Neural crest cell (in vitro differentiated cells): ENCODE measurements at places on chromosomes 4 and X.

DNA sequence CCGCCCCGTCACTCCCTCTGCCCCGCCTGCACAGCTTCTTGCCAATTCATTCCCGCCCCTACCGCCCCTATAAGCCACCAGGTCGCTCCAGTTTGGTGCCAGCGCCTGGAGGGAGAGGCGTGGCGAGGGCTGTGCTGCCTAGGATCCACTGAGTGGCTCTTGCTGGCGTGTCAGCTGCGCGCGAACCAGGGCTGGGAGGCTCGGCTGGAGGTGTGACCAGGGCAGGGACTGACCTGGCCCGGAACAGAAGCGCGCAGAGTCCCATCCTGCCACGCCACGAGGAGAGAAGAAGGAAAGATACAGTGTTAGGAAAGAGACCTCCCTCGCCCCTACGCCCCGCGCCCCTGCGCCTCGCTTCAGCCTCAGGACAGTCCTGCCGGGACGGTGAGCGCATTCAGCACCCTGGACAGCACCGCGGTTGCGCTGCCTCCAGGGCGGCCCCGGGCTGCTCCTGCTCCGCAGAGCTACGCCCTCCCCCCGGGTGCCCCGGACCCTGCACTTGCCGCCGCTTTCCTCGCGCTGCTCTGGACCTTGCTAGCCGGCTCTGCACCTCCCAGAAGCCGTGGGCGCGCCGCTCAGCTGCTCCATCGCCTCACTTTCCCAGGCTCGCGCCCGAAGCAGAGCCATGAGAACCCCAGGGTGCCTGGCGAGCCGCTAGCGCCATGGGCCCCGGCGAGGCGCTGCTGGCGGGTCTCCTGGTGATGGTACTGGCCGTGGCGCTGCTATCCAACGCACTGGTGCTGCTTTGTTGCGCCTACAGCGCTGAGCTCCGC is at the start of gene GPR78:
Gene GPR78, plus strand, starts transcription at position 72 of the 773 bp plus-strand sequence. Its CDS starts 591 bp downstream, at position 663.
- peak; percentile 85 for DNase-seq

- DNase-seq: no peak
Observed at GRCh38 chr4:93751411-93751810, 77.1 kb upstream of the ATOH1 start.

DNA sequence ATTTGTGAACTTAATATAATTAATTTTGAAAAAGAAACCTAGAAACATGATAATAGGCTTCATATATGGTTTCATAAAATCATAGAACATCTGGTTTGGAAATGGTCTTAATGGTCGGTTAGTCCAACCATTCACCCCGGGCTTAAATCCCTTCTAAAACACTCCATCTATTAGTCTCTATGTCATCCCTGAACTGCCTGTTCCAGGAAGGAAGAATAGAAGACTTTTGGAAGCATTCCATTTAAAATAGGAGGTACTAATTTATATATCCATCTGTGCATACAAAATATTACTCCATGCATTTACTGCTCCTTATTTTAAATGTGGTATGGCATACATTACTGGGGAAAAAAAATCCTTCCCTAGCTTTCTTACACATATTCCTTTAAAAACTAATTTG is 262.2 kb upstream of the DDX53 start:
- no peak for DNase-seq

DNA sequence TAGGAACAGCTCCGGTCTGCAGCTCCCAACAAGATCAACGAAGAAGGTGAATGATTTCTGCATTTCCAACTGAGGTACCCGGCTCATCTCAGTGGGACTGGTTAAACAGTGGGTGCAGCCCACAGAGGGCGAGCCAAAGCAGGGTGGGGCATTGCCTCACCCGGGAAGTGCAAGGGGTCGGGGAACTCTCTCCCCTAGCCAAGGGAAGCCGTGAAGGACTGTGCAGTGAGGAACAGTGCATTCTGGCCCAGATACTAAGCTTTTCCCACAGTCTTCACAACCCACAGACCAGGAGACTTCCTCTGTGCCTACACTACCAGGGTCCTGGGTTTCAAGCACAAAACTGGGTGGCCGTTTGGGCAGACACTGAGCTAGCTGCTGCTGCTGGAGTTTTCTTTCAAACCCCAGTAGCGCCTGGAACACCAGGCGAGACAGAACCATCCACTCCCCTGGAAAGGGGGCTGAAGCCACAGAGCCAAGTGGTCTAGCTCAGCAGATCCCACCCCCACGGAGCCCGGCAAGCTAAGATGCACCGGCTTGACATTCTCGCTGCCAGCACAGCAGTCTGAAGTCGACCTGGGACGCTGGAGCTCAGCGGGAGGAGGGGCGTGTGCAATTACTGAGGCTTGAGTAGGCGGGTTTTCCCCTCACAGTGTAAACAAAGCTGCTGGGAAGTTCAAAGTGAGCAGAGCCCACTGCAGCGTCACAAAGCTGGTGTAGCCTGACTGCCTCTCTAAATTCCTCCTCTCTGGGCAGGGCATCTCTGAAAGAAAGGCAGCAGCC is 84.6 kb downstream of the THOC2 start:
- peak; percentile 5 for DNase-seq

- no peak for DNase-seq
Observed at GRCh38 chr4:47907089-47907646, 7.2 kb downstream of the NFXL1 start.

GRCh38 chr4:118367872-118368271 is 15.1 kb upstream of the PRSS12 start:
- DNase-seq: no peak

DNA sequence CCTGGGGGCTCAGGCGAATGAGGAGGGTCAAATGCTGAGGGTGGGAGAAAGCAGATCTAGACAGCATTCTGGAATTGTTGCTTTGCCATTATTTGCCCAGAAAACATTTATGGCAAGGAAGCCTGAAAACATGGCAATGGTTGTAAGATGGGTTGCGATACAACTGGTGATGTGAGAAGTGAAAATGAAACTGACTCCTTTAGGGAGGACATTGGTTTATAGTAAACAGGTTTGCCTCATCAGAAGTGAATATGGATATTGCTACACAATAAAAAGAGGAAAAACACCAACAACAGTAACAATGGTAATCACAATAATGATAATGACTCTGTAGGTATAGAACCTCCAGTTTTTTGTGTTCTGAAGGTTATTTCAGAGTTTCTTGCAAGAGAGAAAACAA is 107.0 kb upstream of the TBC1D9 start:
- DNase-seq: no peak

GRCh38 chr4:68367835-68368234 is 17.9 kb upstream of the YTHDC1 start:
- no peak for DNase-seq

DNA sequence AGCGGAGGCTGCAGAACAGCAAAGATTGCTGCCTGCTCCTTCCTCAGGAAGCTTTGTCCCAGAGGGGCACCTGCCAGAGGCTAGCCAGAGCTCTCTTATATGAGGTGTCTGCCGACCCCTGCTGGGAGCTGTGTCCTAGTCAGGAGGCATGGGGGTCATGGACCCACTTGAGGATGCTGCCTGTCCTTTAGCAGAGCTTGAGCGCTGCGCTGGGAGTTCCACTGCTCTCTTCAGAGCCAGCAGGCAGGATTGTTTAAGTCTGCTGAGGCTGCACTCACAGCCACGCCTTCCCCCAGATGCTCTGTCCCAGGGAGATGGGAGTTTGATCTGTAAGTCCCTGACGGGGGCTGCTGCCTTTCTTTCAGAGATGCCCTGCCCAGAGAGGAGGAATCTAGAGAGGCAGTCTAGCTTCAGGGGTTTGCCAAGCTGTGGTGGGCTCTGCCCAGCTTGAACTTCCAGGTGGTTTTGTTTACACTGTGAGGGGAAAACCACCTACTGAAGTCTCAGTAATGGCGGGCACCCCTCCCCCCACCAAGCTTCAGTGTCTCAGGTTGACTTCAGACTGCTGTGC is 10.9 kb downstream of the DCK start:
- no peak for DNase-seq

DNA sequence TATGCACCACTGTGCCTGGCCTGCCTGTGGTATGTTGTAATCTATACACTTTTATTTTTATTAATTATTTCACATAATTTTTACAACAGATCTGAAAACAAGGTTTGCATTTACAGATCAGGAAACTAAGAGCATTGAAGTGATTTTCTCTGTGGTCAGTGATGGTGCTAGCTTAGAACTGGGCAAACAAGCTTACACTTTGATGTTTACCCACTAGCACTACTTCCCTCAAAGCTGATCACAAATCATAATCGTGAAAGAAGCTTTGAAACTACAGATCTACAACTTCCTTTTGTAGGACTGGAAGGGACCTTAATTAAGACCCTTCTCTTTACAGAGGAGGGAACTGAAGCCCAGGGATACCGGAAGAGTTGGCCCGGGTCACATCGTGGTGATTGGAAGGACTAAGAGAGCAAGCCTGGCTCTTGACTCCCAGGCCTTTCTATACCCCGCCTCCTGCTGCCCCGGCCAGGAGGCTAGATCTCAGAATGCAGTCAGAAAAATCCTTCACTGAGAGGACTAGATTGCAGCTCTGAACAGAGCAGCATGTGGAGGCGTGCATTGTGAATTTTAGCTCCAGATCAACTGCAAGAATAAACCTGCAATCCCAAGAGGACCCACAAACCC is 93.7 kb upstream of the ZNF827 start:
- DNase-seq: no peak

DNA sequence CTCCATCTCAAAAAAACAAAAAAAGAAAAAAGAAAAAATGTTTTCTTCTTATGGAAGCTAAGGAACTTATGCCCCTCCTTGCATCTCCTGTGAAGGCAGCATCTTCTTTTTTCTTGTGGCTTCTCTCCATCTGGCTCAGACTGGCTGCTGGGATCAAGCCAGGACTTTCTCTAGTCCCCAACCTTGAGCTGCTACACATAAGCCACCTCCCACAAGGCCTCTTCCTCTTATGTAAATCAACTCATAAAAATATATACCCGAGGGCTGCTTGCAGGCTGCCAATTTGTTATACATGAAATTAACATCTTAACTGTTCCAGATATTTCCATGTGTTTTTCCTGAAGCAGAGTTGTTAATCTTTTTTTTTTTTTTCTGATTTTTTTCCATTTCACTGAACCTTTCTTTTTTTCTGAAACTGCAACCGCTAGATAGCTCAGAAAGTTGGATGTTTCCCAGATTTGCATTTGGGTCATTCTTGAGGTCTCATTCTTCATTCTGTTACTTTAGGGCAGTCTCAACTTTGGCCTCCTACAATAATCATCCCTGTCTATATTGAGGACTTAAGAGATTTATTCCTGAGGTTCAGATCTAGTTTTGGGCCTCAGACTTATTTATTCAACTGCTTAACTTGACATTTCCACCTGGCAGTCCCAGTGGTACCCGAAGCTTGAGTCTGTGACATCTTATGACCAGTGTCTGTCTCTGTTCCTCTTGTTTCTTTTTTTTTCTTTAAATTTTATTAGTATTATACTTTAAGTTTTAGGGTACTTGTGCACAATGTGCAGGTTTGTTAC is 10.3 kb downstream of the SNX25 start:
- DNase-seq: no peak

GRCh38 chr4:3605491-3605890 is 73.3 kb upstream of the LRPAP1 start:
- no peak for DNase-seq

DNA sequence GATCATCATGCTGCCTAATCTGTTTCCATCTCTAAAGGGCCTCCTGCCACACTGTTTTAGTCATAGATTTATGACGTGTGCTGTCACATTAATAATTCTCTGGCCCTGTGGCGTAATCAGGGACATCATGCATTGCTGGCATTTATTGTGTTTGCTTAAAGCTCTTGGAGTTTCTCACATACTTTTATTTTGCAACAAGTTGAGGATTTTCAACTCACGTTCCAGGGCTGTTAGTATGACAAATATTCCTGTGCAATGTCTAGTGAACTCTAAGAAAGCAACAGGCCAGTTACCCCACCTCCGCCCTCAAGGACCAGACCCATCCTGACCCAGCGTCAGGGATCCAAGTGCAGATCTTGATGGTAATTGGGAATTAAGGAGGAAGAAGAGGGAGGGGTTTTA is 7.8 kb upstream of the PIGA start:
- no peak for DNase-seq

GRCh38 chr4:142850478-142850877 is 4.4 kb upstream of the INPP4B start:
- DNase-seq: no peak

DNA sequence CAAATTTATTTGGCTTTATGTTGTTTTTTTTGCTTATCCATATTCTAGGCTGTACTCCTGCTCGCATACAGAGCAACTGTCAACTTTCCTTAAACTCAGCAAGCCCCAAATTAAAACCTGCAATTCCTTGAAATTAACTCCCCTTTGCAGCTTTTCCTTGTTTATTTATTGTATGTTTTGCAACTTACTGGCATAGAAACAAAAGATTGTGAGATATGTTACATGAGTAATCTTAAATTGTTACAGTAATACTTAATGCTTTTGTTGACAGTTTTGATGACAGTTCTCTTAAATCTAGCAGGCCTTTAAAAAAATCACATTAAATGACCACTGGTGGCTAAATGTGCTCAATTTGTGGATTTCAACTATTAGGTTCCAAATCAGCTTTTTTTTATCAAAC is 4.5 kb downstream of the DDX3X start:
- DNase-seq: no peak

- DNase-seq: no peak
Observed at GRCh38 chr4:16122784-16123183, 39.0 kb upstream of the PROM1 start.

GRCh38 chrX:133916984-133917722 is 68.2 kb downstream of the GPC3 start:
- no peak for DNase-seq

DNA sequence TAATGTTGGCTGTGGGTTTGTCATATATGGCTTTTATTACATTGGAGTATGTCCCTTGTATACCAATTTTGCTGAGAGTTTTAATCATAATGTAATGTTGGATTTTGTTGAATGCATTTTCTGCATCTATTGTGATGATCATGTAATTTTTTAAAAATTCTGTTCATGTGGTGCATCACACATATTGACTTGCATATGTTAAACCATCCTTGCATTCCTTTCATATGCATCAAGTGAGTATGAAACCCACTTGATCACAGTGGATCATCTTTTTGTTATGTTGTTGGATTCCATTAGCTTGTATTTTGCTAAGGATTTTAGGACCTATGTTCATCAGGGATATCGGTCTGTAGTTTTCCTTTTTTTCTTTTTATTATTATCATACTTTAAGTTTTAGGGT is 12.1 kb downstream of the HEPH start:
- no peak for DNase-seq

DNA sequence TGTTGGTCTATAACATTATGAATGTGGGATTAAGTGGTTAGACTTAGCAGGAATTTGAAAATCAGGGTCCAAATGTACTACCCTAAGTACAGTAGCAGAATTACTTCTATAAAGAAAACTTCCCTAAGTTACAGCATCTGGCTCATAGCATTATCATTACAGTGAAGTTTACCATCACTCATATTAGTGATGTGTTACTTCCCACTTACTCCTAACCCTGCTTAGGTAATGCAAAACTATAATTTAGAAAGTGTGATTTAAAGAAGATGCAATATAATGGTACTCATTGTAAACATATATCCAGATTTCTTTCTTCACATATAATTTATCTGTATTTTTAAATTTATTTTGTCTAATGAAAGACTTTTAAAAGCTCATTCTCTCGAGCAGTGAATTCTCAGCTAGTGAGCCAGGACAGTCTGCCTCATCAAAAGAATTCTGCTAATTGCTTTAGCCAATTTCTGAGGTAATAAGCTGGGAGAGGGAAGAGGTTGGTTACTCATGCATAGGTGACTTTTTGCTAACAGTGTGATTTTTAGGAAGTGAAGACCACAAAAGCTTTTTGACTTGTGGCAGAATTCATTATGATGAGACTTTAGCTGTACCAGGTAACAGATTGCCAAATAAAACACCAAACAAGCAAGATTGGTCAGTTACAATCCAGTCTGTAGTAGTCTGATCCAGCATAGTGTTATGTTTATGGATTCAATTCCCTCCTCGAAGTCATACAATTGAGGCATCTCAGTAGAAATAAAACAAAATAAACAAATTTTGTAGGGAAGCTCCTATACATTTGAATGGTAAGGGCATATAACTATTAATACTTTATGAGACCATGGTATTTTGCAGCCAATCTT is 21.0 kb downstream of the PLS3 start:
- DNase-seq: no peak
